ENCODE measurements at places on chromosomes 5 and 9. TPM values are rescaled to one million over a fixed set of nuclear protein-coding genes. Genes with fewer than 3 reads are reported as not detected.

DNA sequence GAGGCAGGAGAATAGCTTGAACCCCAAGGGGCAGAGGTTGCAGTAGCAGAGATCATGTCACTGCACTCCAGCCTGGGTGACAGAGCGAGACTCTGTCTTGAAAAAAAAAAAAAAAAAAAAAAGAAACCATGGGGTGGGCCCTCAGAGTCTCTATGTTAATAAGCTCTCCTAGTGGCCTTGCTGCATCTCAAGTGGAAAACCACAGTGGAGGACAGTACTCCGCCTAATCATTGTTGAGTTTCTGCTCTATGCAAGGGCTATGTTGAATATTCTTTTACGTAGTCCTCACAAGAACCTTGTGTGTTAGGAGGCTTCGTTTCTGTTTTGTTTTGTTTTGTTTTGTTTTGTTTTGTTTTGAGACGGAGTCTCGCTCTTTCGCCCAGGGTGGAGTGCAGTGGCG, 48.9 kb downstream of the TJP2 start:
- no peaks in the 10 kb centered on the region for H3K4me1 ChIP-seq
- H3K27me3 ChIP-seq: no peaks in the 10 kb centered on the region
- DNase-seq: no peak
- H3K4me3 ChIP-seq: no peak overlapping the region
- peaks cover 86% of the 10 kb centered on the region for H3K36me3 ChIP-seq

DNA sequence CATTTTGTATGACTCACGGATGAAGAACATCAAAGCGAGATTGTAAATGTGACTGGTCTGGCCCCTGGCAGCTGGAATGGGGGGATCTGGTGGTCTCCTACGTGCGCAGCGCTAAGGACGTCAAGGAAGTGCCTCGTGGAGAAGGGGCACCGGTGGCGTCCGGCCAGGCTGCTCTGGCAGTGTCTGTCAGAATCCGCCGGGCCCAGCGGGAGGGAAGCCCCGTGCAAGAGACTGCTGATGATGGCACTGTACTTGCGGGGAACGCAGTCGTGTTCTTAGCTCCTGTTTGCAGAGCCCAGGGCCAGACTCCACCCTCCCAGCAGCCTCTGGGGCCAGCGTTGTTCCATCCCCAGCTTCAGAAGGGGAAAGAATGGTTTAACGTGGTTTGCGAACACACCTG, 75.5 kb downstream of the COL5A1 start:
- DNase-seq: no peak
- no peaks in the 10 kb centered on the region for H3K36me3 ChIP-seq
- no peaks in the 10 kb centered on the region for H3K4me1 ChIP-seq
- H3K27me3 ChIP-seq: peaks cover under 1% of the 10 kb centered on the region

DNA sequence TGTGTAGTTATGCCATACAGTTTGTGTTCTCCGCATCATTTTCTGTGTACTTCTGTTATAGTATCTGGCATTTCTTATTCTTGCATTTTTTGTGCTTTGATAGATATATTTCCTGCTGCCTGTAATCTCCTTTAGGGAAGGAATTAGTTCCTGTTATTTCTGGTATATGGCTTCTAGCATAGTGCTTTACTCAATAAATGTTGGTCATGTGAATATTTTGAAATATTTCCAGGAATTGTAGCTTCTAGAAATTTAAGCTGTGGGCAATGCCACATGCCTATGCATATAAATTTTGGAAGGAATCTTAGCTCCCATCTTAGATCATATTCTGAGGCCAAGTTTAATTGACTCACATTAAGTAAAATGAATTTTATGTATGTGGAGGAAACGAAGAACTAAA, 11.5 kb upstream of the PRRC1 start:
- DNase-seq: no peak
- no peaks in the 10 kb centered on the region for H3K36me3 ChIP-seq
- H3K4me3 ChIP-seq: no peak overlapping the region
- H3K4me1 ChIP-seq: no peaks in the 10 kb centered on the region
- H3K27ac ChIP-seq: no peak overlapping the region

DNA sequence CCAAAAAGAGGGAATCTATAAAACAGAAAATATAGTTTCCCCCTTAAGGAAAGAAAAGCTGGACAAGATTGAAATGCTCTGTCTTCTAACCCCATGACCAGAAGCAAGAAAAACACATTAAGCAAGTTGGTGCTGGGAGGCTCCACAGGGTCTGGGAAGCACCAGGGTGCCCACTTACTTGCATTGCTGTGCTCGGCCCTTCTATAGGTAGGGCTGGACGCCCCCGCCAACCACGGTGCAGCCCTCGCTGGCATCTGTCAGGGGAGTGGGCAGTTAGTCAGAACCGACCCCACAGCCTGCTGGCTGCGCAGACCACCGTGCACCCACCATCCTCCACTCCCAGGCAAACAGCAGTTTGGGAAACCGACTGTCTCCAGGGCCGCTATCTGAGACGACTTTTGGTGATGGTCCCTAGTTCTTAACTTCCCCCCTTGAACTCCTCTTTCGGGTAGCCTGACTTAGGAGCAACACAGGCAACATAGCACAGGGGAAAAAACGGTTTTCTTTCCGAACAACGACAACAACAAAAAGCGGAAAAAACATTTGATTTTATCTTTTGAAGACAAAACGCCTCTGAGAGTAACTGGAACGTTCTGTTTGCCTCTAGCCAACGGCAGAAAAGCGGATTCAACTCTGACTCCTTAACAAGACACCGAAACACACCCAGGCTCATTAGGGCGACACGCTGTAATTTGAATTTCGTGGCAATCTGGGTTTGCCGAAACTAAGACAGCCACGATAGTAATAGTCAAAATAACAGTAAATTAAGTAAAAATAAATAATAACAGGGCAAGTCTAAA, 3.9 kb downstream of the IRX2 start:
- peaks cover 82% of the 10 kb centered on the region for H3K27me3 ChIP-seq
- peak overlapping the region; percentile 77 for H3K27ac ChIP-seq
- peak overlapping the region; percentile 51 for H3K4me3 ChIP-seq
- no peaks in the 10 kb centered on the region for H3K36me3 ChIP-seq
- no peaks in the 10 kb centered on the region for H3K4me1 ChIP-seq
- DNase-seq: no peak

- H3K36me3 ChIP-seq: no peaks in the 10 kb centered on the region
- H3K4me1 ChIP-seq: peaks cover 26% of the 10 kb centered on the region
- H3K27ac ChIP-seq: no peak overlapping the region
- no peak overlapping the region for H3K4me3 ChIP-seq
- no peaks in the 10 kb centered on the region for H3K27me3 ChIP-seq
These were observed 11.2 kb upstream of the ZSWIM6 start for GRCh38 chr5:61320860-61321259.

Gene SHISAL2B
- not detected for total RNA-seq

DNA sequence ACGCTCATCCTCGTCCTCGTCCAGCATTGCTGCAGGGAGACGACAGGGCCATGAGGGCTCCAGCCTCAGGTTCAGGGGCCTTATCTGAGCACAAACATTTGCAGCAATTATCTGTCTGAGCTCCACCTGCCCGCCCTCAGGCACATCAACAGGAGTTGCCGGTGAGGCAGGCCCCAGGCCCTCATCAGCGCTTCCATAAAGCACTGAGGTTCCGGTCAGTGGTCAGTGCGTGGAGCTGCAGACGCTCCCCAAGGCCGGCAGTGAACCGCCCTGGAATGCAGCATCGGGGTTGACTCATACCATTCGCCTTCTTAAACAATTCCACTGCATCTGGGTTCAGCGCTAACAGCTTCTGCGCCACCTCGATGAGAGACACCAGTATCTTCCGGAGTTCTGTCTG, 15.2 kb downstream of the UBAC1 start:
- H3K27me3 ChIP-seq: no peaks in the 10 kb centered on the region
- DNase-seq: no peak
- no peak overlapping the region for H3K4me3 ChIP-seq
- H3K36me3 ChIP-seq: peaks cover 78% of the 10 kb centered on the region

Gene QRFP
- total RNA-seq: not detected

DNA sequence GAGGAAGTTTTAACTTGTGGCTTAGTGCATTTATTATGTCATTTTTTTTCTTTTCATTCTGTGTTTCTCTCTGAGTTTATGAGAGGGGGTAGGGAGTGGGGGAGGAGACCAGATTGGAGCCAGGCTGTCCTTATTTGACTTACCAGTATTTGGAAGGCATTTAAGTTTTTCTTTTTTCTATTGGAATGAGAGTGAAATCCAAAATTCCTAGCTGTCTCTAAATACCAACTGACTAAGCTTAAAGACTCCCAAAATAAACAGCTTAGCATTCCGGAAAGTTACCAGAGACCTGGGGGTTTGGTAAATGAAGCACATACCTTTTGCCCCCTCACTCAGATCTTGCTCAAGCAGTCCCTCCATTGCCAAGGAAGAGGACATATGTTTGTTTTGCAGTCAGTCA, 581.9 kb upstream of the BRINP1 start:
- no peak overlapping the region for H3K4me3 ChIP-seq
- no peaks in the 10 kb centered on the region for H3K36me3 ChIP-seq
- peak overlapping the region; percentile 37 for H3K27ac ChIP-seq
- no peaks in the 10 kb centered on the region for H3K4me1 ChIP-seq

GRCh38 chr9:101513351-101513750, 20.3 kb upstream of the RNF20 start:
- no peak for DNase-seq
- no peaks in the 10 kb centered on the region for H3K36me3 ChIP-seq
- no peaks in the 10 kb centered on the region for H3K27me3 ChIP-seq
- H3K27ac ChIP-seq: no peak overlapping the region
- no peak overlapping the region for H3K4me3 ChIP-seq

DNA sequence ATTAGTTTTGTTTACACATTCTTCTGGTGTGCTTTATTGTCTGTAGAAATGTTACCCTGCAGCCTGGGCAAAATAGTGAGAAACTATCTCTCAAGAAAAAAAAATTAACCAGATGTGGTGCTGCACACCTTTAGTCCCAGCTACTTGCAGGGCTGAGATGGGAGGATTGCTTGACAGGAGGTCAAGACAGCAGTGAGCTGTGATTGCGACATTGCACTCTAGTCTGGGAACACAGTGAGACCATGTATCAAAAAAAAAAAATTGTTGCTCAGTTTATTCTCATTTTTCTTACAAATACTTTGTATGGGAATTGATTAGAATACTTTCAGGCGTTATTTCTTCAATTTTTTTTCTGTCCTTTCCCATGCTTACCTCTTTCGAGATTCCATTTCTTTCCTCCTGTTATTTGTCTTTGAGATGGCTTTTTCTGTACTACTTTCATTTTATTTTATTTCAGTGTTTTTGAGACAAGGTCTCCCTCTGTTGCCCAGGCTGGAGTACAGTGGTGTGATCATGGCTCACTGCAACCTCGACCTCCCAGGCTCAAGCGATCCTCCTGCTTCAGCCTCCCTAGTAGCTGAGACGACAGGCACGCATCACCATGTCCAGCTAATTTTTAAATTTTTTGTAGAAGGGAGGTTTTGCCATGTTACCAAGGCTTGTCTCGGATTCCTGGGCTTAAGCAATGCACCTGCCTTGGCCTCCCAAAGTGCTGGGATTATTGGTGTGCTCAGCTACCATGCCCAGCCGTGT, 24.9 kb downstream of the TENT2 start:
- H3K27me3 ChIP-seq: no peaks in the 10 kb centered on the region
- no peaks in the 10 kb centered on the region for H3K4me1 ChIP-seq
- no peak overlapping the region for H3K4me3 ChIP-seq
- peaks cover 52% of the 10 kb centered on the region for H3K36me3 ChIP-seq

GRCh38 chr5:102418531-102418930, 80.3 kb downstream of the SLCO6A1 start:
- H3K4me1 ChIP-seq: no peaks in the 10 kb centered on the region
- H3K36me3 ChIP-seq: no peaks in the 10 kb centered on the region
- H3K27me3 ChIP-seq: no peaks in the 10 kb centered on the region
- no peak for DNase-seq

DNA sequence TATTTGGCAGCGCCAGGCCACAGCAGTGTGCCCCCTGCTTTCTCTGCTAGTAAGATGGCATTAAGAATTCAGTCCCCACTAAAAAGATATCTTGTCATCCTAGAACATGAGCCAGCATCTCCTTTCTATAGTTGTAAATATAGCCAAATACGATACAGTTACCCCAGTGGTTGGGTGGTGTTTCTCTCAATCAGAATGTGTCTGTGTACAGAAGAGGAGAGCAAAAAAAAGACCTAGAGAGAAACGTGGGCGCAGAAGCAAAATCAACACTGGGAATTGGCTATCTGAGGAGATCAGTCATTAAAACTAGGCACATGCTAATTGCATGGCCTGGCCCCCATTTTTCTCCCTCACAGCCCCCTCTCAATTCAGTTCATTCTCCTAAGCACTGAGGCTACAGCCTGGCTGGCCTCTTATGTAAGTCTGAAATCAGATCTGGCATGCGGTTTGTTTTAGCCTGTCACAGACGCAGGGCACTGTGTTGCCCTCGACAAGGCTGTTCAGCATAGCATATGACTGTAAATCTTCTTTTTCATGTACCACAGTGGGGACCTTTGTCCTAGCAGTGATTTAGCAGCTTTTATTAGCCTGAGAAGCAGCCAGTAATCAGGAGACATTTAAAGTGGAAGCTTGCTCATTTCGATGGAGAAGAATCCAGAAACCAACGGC, 57.8 kb downstream of the RORB start:
- no peaks in the 10 kb centered on the region for H3K36me3 ChIP-seq
- no peak for DNase-seq
- H3K4me3 ChIP-seq: no peak overlapping the region
- H3K4me1 ChIP-seq: no peaks in the 10 kb centered on the region
- no peak overlapping the region for H3K27ac ChIP-seq
- no peaks in the 10 kb centered on the region for H3K27me3 ChIP-seq

DNA sequence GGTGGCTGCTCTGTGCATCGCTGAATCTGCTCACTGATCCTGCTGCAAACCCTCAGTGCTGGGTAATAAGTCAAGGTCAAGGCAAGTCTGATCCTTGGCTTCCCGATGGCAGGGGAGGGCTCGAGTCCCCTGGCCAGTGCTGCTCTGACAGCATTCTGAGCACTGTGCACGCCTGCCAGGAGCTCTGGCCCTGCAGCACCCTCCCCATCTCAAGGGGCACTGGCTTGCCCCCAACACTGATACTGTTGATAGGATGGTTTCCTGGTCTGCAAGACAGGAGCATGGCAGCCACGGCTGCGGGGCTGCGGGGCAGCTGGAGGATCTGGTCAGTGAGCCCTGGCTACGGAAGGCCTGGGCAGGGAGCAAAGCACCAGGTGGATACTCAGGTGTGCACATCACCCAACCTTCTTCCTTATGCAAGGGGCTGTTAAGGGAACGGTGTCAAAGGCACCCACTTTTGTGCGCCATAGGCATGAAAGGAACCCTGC, 71.8 kb downstream of the SECISBP2 start:
- H3K27me3 ChIP-seq: no peaks in the 10 kb centered on the region
- DNase-seq: no peak
- peaks cover 62% of the 10 kb centered on the region for H3K36me3 ChIP-seq
- H3K27ac ChIP-seq: no peak overlapping the region
- no peaks in the 10 kb centered on the region for H3K4me1 ChIP-seq

- DNase-seq: no peak
- H3K27me3 ChIP-seq: no peaks in the 10 kb centered on the region
- no peak overlapping the region for H3K27ac ChIP-seq
- no peaks in the 10 kb centered on the region for H3K4me1 ChIP-seq
- H3K4me3 ChIP-seq: no peak overlapping the region
These were observed 28.1 kb downstream of the SLC22A4 start for GRCh38 chr5:132322266-132322665.

GRCh38 chr5:139150367-139150999, 47.7 kb downstream of the SIL1 start:
- no peak for DNase-seq
- H3K27ac ChIP-seq: peak overlapping the region; percentile 58
- H3K36me3 ChIP-seq: no peaks in the 10 kb centered on the region

Gene ISL1
- total RNA-seq: not detected

GRCh38 chr9:129278391-129279237, 100.6 kb upstream of the IER5L start:
- H3K4me3 ChIP-seq: no peak overlapping the region

Gene SMIM33
- not detected for total RNA-seq

Data from upper lobe of right lung (tissue), 1 donor.